ENCODE measurements at places on chromosomes 4 and X.

DNA sequence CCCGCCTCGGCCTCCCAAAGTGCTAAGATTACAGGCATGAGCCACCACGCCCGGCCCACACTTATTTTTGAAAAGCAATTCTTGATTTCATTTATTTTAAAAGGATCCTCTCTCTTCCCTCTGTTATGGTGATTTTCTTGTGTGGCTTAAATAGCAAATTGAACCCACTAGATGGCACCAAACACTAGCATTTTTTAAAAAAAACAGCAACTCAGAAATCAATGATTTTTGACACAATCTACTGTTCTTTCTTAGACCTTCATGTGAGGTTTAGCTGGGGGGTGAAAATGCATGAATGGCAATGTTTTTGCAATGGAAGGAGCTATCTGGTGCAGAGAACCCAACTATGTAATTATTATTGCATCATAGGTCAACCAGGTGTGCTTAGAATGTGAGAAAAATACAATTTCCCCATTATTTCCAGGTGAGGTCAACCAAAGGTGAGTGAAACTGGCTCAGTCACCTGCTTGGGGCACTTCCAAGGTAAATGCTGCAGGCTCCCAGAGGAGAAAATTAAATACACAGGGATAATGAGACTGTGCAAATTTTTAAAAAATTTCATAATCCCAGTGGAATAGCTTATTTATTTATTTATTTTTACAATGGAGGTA, 226.7 kb upstream of the PRKX start:
- H3K27me3 ChIP-seq = no peaks in the 10 kb centered on the region
- no peak overlapping the region for H3K4me3 ChIP-seq
- H3K27ac ChIP-seq = no peak overlapping the region

DNA sequence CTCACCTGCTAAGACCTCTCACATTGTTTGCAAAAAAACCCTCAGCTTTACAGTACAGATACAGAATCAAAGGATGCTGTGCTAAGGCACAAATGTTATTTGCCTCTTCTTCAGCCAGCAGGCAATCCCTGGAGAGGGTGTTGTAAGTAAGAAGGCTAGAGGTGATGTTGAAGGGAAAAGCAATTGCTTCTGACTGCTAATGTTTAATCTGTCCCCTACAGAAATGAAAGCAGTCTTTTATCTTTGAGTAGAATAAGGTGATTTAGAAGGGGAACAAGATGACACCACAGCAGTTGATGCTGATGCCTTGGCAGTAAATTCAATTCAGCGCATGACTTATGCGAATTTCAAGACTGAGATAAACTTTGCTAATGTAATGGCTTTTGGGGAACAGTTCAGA, 1064.8 kb upstream of the IGFBP7 start:
- H3K36me3 ChIP-seq = no peaks in the 10 kb centered on the region
- H3K27ac ChIP-seq = no peak overlapping the region
- DNase-seq = no peak
- no peak overlapping the region for H3K4me3 ChIP-seq
- no peaks in the 10 kb centered on the region for H3K4me1 ChIP-seq

DNA sequence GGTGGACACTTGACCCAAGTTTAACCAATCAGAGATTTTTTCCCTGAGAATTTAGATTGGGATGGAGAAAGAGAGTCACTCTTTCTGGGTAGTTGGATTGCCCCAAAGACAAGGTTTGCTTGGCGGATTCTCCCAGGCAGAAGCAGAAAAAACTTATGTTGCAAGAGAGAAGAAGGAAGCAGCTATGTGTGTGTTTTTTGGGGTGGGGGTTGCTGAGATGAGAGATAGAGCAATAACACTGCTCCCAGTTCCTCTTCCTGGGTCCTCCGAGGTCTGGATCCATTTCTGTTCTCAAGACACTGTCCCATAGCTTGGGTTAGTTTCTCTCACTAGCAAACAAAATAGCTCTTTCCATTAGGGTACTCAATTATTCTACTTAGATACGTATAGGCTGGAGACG, 222.1 kb downstream of the STIM2 start:
- no peak overlapping the region for H3K27ac ChIP-seq
- no peaks in the 10 kb centered on the region for H3K36me3 ChIP-seq
- no peak for DNase-seq
- H3K4me1 ChIP-seq = peaks cover 5% of the 10 kb centered on the region
- no peak overlapping the region for H3K4me3 ChIP-seq
- H3K27me3 ChIP-seq = peaks cover 6% of the 10 kb centered on the region

GRCh38 chrX:43718956-43719355, 62.9 kb downstream of the MAOA start:
- H3K4me1 ChIP-seq = no peaks in the 10 kb centered on the region
- no peak overlapping the region for H3K27ac ChIP-seq
- no peak for DNase-seq
- no peak overlapping the region for H3K4me3 ChIP-seq
- no peaks in the 10 kb centered on the region for H3K36me3 ChIP-seq
- no peaks in the 10 kb centered on the region for H3K27me3 ChIP-seq

- H3K27ac ChIP-seq = no peak overlapping the region
- no peak for DNase-seq
Measured at GRCh38 chr4:37561803-37562207, 124.4 kb downstream of the RELL1 start.

- no peaks in the 10 kb centered on the region for H3K4me1 ChIP-seq
- no peak overlapping the region for H3K27ac ChIP-seq
- no peaks in the 10 kb centered on the region for H3K36me3 ChIP-seq
- DNase-seq = no peak
Measured at GRCh38 chrX:54230435-54231148, 47.5 kb upstream of the FAM120C start.

DNA sequence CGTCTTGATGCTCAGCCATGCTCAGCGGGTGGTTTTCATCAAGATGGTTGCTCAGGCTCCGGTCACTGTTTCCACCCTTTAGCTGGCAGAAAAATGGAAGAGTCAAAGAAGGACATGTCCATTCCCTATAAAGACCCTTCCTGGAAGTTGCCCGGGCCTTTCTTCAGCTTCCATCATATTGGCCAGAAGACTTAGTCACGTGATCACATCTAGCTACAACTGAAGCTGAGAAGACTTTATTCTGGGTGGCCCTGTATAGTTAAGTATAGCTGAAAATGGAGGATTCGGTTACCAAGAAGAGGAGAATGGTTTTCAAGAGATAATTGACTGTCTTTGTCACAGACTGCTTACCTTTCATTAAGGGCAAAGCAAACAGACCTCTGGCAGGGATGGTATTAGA, 296.7 kb upstream of the CASK start:
- H3K4me1 ChIP-seq = no peaks in the 10 kb centered on the region
- H3K27me3 ChIP-seq = no peaks in the 10 kb centered on the region
- H3K36me3 ChIP-seq = no peaks in the 10 kb centered on the region
- no peak overlapping the region for H3K4me3 ChIP-seq
- H3K27ac ChIP-seq = no peak overlapping the region

GRCh38 chr4:151184523-151185458, 85.4 kb downstream of the RPS3A start:
- H3K36me3 ChIP-seq = no peaks in the 10 kb centered on the region
- H3K4me1 ChIP-seq = peaks cover 5% of the 10 kb centered on the region
- DNase-seq = no peak
- no peaks in the 10 kb centered on the region for H3K27me3 ChIP-seq
- peak overlapping the region; percentile 48 for H3K27ac ChIP-seq

- no peak overlapping the region for H3K4me3 ChIP-seq
- H3K27ac ChIP-seq = no peak overlapping the region
- H3K4me1 ChIP-seq = peaks cover 19% of the 10 kb centered on the region
- no peaks in the 10 kb centered on the region for H3K36me3 ChIP-seq
Measured at GRCh38 chr4:105162123-105162796, 15.6 kb downstream of the TET2 start.

- no peak overlapping the region for H3K4me3 ChIP-seq
- DNase-seq = no peak
- no peak overlapping the region for H3K27ac ChIP-seq
- peaks cover 4% of the 10 kb centered on the region for H3K4me1 ChIP-seq
- H3K36me3 ChIP-seq = no peaks in the 10 kb centered on the region
- H3K27me3 ChIP-seq = no peaks in the 10 kb centered on the region
Measured at GRCh38 chr4:139622901-139623381, 42.7 kb upstream of the MGST2 start.

- DNase-seq = no peak
- H3K27ac ChIP-seq = peak overlapping the region; percentile 90
- no peaks in the 10 kb centered on the region for H3K36me3 ChIP-seq
- no peaks in the 10 kb centered on the region for H3K27me3 ChIP-seq
- H3K4me1 ChIP-seq = no peaks in the 10 kb centered on the region
Measured at GRCh38 chrX:123731987-123732669, 724 bp downstream of the THOC2 start.

DNA sequence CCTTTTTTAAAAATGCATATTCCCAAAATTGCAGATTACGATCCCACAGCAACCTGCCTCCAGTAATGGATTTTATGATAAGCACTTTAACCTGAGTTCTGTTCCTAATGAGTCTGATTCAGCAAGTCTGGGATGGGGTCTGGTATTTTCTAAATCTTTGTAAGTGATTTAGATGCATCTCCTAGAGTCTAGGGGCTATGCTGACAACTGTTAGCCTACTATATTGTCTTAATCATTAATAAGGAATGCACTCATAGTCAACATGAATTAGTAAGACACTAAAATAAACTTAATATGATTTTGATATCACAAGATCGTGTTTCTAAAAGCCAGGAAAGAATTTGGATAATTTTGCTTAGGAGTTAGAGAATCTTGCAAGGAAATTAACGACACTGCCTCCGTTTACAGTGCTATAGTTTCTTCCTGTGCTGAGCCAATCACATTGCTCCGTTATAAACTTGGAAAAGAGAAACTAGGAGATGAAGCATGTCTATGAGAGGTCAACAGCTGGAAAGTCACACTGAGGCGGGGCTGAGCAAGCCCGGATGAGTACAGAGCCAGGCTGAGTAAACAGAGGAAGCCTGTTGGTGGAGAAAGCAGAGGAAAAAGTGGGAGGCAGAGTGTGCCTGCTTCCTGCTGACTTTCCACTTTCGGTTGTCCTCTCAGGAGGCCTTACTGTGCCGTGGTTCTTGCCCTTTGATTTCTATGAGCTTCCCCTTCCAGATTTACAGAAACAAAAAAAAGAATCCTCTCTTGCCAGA, 5.4 kb downstream of the SCARB2 start:
- no peaks in the 10 kb centered on the region for H3K27me3 ChIP-seq
- no peaks in the 10 kb centered on the region for H3K36me3 ChIP-seq
- H3K4me1 ChIP-seq = peaks cover 79% of the 10 kb centered on the region
- peak overlapping the region; percentile 97 for H3K27ac ChIP-seq

DNA sequence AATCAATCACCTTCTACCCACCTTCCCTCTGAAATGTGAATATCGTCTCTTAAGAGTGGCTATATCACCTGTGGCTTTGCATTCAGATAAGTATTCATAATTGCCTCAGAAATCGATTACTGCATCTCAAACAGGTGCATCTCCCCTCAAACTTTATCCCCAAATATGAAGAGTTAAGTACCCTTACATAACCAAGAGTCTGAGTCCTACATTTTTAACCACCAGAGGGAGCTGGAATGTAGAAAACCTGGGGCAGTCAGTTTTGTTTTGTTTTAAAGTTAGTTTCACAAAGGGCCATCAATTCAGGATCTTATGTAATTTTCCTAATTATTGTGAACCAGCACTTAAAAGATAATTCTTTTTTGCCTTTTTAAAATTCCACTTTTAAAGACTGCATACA, 5.7 kb downstream of the TCEANC start:
- H3K36me3 ChIP-seq = no peaks in the 10 kb centered on the region
- peaks cover 4% of the 10 kb centered on the region for H3K4me1 ChIP-seq
- no peak overlapping the region for H3K27ac ChIP-seq
- H3K27me3 ChIP-seq = no peaks in the 10 kb centered on the region
- no peak overlapping the region for H3K4me3 ChIP-seq

DNA sequence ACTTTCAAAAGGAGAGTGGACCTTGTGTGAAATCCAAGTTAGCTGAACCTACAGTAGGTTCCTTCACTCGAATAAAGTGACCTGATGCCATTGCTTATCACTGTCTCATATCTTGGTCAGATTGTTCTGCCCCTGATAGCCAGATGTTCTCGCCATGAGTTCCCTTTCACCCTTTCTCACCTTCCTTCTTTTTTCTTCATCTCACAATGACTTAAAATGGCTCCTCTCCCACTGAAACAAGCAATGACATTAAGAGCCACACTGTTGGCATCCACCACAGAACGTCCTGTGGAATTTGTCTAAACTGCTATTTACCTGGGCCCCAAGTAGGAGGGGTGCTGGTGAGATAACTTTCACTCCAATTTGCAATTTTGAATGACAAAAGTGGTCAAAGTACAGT, 227.6 kb upstream of the PPP1R2C start:
- H3K27me3 ChIP-seq = no peaks in the 10 kb centered on the region
- H3K36me3 ChIP-seq = no peaks in the 10 kb centered on the region
- no peak overlapping the region for H3K27ac ChIP-seq
- H3K4me3 ChIP-seq = no peak overlapping the region
- H3K4me1 ChIP-seq = no peaks in the 10 kb centered on the region
- no peak for DNase-seq

DNA sequence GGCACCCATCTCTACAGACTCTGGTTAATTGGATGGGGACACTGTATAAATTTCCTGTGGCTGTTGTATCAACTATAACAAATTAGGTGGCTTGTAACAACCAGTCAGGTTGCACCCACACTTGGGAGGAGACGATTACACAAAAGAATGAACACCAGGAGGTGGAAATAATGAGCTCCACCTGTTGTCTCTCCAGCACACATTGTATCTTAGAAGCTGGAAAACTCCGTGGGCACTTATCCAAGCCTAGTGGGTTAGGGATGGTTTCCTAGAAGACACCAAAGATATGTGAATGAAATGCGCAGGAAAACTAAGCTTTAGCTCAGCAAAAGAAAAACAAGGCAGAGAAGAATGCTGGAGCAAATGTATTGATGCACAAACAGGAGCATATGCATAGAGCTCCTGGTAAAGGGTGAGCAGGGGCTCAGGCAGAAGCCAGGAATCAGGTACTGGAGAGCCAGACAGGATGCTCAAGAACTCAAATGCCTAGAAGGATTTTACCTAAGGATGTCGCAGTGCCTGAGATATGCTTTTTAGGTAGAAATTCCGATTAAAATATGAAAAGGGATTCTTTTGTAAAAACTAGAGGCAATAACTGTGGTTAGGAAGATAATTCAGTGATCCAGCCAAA, 111.7 kb downstream of the GALNTL6 start:
- no peaks in the 10 kb centered on the region for H3K36me3 ChIP-seq
- no peaks in the 10 kb centered on the region for H3K4me1 ChIP-seq
- no peak overlapping the region for H3K27ac ChIP-seq

GRCh38 chrX:44997282-44997812, 124.4 kb downstream of the KDM6A start:
- no peaks in the 10 kb centered on the region for H3K36me3 ChIP-seq
- H3K4me1 ChIP-seq = peaks cover 28% of the 10 kb centered on the region
- no peaks in the 10 kb centered on the region for H3K27me3 ChIP-seq
- H3K27ac ChIP-seq = no peak overlapping the region
- no peak for DNase-seq
- no peak overlapping the region for H3K4me3 ChIP-seq
